ENCODE measurements at places on chromosomes 5 and 9. TPM values are rescaled to one million over a fixed set of nuclear protein-coding genes. Genes with fewer than 3 reads are reported as not detected.

- DNase-seq, result peak; percentile 85
Observed at GRCh38 chr9:22446589-22446949, at the start of gene DMRTA1. TSS of gene DMRTA1 (plus strand) at chr9:22446824. CDS start at chr9:22447066, 242 bp downstream.

Gene MUSK
- total RNA-seq, result 2.8 TPM

DNA sequence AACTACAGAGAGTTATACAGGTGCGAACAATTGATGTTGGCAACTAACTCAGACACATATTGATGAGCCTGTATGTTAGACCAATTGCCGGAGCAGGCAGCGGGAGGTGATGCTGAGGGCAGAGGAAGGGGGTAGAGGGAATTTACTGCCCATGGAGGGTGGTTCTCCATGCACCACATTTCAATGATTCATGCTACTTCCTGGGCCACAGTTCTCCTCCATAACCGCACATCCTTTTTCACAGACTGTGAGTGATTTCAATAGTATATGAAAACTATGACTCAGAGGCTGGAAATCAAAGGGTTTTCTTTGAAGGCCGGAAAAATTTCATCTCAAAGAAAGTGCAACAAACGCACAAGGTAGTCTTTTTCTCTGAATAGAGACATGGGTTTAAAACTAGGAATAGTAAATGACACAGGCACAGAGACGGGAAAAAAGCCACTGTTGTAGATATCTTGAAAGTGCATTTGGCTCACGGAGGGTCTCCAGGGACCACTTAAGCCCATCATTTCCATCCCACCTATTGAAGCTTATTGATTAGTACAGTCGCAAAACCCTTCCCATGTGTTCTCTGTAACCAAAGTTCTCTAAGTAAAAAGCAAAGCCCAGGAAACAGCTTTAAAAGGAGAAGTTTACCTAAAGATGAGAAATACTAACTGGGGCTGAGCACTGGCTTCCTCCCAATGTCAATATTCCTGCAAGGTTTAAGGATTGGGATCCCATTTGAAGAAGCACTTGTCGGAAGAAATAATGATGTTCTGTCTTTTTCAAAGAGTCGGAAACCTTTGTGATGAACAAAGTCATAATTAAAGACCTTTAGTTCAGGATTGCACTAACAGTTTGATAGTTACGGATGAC, 28.0 kb upstream of the ADAM19 start:
- no peak for DNase-seq

Gene CORO2A
- total RNA-seq, result 1.4 TPM

GRCh38 chr9:84322828-84323227, 17.7 kb downstream of the SLC28A3 start:
- no peak for DNase-seq

Gene RNF130
- 67.2 TPM for total RNA-seq

Gene PIP5KL1
- 0.50 TPM for total RNA-seq

Gene NEK6
- 32.6 TPM for total RNA-seq

DNA sequence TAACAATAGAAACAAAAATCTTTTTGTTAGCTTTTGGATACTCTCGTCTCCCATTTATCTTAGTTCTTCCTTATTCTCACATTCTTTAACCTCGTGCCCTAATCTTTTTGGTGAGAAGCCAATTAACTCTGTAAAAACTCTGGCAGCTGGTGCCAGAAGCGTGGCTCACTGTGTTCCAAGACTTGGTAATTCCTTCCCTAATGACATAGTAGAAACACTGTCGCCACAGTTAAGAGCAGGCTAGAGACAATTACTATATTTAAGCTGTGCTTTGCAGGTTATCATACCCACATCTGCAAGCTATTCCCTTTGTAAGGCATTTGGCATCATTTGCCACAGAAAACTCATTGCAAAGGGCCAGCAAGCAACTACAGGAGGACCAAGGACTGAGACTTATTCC, 160.9 kb upstream of the PIK3R1 start:
- DNase-seq, result no peak

Gene DOCK8
- total RNA-seq, result 14.9 TPM

DNA sequence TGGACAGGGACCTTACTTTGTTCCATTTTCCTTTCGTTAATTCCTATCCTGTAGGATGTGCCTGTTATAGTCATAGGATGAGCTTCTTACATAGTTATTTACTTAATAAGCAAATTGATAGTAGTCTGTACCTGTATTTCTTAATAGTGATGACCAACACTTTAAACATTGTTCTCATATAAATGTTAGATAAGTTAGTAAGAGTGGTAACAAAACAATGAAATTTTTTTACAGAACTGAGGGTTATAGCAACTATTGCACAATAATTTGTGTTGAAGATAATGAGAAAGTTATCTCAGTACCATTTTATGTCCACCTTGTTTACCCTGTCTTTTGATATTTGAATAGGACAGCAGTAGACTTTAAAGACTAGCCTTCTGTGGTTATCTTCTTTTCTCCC, 162.9 kb upstream of the ELL2 start:
- DNase-seq, result no peak

- DNase-seq, result no peak
Observed at GRCh38 chr5:79305706-79306105, 69.8 kb downstream of the JMY start.

- DNase-seq, result no peak
Observed at GRCh38 chr5:160693831-160694465, 158.1 kb downstream of the ATP10B start.

GRCh38 chr5:170144286-170145023, 38.8 kb downstream of the FOXI1 start:
- DNase-seq, result no peak

Gene PCDH1
- total RNA-seq, result 36.0 TPM

GRCh38 chr5:100299261-100299660, 235.9 kb upstream of the FAM174A start:
- DNase-seq, result no peak

GRCh38 chr5:149156435-149157083, 15.3 kb downstream of the ABLIM3 start:
- DNase-seq, result no peak

DNA sequence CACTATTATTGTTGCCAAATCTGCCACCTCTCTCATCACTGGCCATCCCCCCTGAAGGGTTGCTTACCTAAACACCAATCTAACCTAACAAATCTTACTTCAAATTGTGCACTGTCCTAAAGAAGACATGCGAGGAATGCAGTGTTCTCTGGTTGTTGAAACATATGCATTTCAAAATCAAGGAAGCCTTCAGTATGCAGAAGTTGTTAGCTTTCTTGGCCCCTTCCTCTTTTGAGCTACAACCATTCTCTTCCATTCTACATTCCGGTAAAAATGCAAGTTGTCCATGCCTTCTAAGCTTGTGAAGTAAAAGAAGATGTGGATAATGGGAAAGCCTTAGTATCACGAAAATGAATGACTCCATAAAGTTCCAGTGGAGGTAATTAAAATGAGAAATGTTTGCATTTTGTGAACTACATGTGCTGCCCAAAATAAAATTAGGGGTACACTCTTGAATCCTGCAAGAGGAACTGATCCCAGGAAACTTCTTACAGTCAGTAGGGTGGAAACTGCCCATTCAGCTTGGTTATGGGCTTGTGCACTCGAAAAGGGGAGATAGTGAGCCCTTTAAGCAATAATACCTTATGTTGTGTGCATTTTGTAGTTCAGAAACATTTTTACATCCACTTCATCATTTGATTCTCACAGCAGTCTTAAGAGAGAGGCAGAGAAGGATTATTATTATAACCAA, 77.6 kb upstream of the ADRB2 start:
- no peak for DNase-seq

DNA sequence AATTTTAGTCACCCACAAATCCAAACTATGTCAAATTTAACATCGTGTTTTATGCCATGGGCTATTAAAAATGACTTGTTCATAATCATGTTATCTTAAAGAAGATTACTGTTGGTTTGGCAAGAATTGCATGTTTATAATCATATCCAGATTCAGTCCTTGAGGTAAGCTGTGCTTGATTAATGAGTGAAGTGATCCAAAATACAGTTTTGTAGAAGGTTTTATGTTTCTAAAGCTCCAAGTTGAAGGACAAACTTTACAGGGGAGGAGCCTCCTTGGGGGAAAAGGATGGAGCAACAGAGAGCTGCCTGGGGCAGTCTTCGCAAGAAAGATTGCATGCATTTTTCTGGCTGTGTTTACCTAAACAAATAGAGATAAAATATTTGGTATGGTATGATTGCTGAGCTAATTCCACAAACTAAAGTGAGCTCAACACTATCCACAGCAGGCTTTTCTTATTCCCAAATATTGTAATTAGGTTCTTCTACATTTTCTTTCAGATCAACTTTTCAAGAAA, 189.5 kb upstream of the TYRP1 start:
- no peak for DNase-seq

Gene SOHLH1
- total RNA-seq, result not detected

Gene HNRNPH1
- total RNA-seq, result 235 TPM

DNA sequence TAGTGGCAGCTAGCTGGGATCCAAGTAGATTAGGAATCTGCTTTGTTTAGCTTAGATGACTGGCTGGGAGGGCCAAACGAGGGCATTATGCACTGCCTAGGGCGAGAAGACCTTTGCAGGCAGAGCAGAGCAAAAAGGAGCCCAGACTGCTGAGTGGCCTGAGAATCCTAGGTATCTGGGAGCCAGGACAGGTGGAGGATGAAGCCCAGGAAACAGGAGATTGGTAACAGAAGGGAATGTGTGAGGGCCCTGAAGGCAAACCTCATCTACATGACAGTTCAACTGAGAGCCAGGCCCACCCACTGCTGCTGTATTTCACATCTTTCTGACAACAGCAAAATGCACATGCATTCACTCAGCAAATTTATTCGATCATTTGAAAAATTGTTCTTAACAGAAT, 192.3 kb downstream of the DTWD2 start:
- no peak for DNase-seq

Gene SLC36A3
- total RNA-seq, result not detected

DNA sequence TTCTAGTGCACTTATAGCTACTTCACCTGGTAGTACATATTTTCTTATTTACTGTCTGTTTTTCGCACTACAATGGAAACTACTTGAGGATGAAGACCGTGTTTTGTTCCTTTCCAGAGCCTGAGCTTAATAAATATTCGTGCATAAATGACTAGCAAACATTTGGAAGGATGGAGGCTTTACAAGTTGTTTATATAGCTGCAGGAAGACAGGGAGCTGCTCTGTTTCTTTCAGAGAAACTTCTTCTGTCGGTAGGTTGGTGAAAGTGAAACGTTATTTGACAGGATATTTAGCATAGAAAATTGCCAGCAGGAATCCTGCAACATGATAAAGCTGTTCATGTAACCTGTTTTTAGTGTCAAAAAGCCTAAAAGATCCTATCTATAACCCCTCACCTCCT, 210.6 kb downstream of the PCSK5 start:
- DNase-seq, result no peak

DNA sequence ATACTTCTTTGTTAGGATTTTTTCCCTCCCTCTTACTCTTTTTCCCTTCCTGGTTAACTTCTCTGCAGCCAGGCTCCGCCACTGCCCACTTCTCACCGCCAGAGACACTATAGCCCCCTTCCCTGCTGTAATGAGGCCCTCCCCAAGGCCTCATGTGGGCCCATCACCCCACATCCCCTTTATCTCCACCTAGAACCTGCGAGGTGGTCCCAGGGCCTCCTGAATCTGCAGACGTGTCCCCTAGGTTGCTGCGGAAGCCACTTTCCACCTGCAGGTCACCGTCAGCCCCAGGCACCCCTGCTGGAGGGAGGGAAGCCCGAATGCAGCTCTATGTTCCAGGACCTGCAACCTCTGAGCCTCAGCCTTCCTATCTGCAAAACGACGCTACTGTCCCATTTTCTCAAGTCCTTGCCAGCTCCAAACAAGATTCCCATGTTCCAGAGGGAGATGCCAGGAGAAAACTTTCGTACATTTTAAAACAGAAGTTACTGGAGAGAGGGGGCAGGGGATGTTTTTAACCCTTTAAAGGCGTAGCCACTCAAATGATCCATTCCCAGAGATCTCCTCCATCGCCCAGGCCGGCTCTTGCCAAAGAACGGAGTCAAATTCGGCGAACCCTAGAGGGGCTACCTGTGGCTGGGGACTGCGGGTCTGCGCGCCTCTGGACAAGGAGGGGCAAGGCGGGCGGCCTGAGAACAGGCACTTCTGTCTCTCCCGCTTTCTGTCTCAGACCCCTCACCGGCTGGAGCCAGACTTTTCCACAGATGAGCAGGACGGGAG, 929 bp downstream of the SH3PXD2B start:
- DNase-seq, result no peak

- peak; percentile 46 for DNase-seq
Observed at GRCh38 chr5:96936431-96937320, 796 bp downstream of the LNPEP start.

Gene ANKRD18B
- 1.1 TPM for total RNA-seq

DNA sequence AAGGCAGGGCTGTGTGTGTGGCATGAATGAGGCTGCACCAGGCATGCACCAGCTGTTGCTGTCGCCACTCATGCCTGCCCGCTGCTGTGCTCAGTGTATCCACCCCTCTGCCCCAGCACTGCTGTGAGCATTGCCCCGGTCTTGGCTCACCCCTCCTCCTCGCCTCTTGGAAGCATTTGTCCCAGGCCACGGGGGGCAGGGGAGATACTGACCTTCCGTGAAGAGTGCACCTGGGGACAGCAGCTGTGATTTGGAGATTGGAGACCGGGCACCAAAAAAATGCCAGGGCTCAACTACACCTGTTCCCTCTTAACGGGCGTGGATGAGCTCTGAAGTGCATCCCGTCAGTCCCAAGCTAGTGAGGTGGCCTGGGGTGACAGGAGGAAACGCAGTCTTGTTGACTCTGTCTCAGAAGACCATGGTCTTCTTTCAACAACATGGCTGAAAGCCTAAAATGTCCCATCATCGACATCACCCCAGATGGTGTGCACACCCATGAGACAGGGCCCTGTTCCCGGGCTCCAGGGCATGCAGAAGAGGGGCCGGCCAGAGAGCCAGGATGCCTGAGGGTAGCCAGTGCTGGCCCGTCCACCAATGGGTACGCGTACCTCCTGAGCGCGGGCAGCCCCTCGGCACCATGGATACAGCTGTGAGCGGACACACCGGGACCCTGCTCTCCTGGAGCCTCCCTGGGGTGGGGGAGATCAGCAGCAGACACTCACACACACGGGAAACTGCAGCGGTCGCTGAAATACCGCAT, 115.8 kb downstream of the COL5A1 start:
- DNase-seq, result no peak

GRCh38 chr5:79691007-79691406, 1.4 kb downstream of the CMYA5 start:
- no peak for DNase-seq

- DNase-seq, result no peak
Observed at GRCh38 chr9:88988796-88989641, 2.2 kb upstream of the S1PR3 start.

DNA sequence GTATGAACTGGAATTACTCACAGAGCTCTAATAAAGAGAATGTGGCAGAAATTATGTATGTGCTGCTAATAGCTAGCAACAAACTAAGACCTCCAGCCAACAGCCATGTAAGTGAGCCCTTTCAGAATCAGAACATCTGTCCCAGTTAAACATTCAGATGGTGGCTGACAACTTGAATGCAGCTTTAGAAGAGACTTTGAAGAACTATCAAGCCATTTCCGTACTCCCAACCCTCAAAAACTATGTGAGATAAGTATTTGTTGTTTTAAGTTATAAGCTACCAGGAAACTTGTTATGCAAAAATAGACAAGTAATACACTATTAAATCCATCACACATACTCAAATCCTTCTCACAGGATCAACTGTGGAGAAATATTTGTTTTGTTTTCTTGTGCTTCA, 205.2 kb upstream of the EDIL3 start:
- no peak for DNase-seq

Gene PRRX2
- total RNA-seq, result 1.8 TPM

GRCh38 chr5:77844373-77844622, 68.2 kb upstream of the TBCA start:
- DNase-seq, result no peak

GRCh38 chr5:169657127-169657526, 20.1 kb downstream of the DOCK2 start:
- no peak for DNase-seq

Gene MSMP
- not detected for total RNA-seq

- peak; percentile 33 for DNase-seq
Observed at GRCh38 chr5:76714751-76715485, 1.0 kb upstream of the F2R start.

Gene ZFP37
- 2.4 TPM for total RNA-seq

Measured in left cardiac atrium (tissue), 4 donors.